ENCODE measurements at places on chromosomes 11 and 22.

DNA sequence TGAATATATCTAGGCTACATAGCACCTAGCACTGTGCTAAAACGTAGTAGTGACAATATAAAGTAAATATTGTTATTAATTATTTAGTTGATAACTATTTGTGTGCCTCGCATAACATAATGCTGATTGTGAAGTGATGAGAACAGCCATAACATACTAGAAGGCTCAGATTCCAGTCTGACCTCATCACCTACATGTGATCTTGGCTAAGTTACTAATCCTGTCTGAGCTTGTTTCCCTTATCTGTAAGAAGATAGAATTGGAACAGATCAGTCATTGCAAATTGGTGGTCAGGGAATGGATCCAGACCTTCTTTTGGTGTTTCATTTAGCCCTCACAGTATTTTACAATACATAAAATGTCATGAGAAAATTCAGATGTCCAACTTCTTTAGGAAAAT lies 103.4 kb upstream of the SEZ6L start:
- DNase-seq, result no peak

DNA sequence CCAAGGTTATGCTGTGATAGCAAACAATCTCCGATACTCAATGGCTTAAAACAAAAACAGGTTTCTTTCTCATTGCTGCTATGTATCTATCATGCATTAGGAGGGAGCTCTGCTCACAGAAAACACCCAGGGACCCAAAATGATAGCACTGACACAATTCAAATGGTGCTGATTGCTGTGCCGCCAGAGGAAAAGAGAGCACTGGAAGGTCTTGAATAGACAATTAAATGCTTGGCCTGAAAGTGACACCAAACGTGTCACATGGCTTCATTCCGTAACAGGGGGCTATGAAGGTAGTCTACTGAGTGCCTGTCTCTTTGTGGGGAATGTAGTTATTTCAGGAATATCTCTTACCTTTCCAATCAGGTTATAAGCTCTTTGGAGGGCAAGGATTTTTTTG lies 94.2 kb downstream of the FAR1 start:
- no peak for DNase-seq

DNA sequence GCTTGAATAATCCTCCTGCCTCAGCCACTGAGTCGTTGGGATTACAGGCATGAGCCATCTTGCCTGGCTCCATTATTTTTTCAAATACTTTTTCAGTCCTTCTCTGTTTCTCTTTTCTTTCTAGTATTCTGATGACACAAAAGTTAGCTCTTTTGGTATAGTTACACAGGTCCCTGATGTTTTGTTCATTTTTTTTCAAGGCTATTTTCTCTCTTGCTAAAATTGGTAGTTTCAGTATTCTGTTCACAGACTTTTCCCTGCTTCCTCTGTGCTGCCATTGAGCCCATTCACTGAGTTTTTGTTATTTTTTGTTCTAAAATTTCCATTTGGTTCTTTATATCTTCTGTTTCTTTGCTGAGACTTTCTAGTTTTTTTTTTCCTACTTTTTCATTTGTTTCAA lies 166.5 kb downstream of the UVRAG start:
- DNase-seq, result no peak

- DNase-seq, result no peak
These were observed 689.7 kb downstream of the TBC1D22A start for GRCh38 chr22:47452184-47452583.
